Left kidney (tissue), 8 donors: ENCODE measurements at places on chromosomes 7 and 10.

GRCh38 chr7:88477976-88478375 is 171.3 kb upstream of the STEAP4 start:
- DNase-seq = no peak

GRCh38 chr7:97006055-97006815 is 882 bp downstream of the DLX6 start:
- DNase-seq = no peak

- DNase-seq = no peak
Measured at GRCh38 chr10:123552760-123553554, 113.2 kb upstream of the GPR26 start.

- no peak for DNase-seq
Measured at GRCh38 chr7:250523-250922, 39.4 kb upstream of the FOXL3 start.

- no peak for DNase-seq
Measured at GRCh38 chr10:112698818-112699164, 251.3 kb upstream of the TCF7L2 start.

DNA sequence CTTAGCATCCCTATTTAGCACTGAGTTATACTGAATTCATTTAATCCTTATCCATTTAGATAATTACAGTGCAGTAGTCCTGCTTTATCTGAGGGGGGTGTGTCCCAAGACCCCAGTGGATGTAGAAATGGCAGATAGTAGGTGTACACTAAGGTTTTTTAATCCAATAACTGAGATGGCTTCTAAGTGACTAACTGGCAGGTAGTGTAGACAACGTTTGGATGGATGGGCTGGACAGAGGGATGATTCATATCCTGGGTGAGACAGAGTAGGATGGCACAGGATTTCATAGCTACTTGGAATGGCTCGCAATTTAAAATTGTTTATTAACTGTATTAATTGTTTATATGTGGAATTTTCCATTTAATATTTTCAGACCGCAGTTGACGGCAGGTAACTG is 295.6 kb downstream of the CCDC3 start:
- DNase-seq = no peak
